ENCODE measurements at places on chromosomes 7 and 10.
A peak's percentile ranks its signal among the peaks of the same experiment; 100 is the strongest.

DNA sequence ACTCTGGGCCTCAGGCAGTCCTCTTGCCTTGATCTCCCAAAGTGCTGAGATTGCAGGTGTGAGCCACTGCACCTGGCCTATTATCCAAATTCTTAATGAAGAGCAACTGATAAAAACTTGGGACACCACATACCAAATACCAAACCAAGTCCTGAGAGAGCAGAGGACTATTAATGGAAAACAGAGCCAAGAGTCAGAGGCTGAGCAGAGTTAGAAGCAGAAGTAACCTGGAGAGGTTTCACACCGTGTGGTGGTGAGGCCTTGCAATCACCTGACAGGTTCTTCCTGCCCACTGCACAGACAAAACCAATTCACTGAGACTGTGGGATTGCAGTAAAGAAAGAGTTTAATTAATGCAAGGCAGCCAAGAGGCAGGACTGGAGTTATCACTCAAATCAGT is 16.0 kb downstream of the SSMEM1 start:
- DNase-seq: no peak

- peak; percentile 55 for DNase-seq
Observed at GRCh38 chr10:3524086-3524960, 260.7 kb downstream of the KLF6 start.

- DNase-seq: no peak
Observed at GRCh38 chr10:114283535-114284234, 44.6 kb downstream of the VWA2 start.

DNA sequence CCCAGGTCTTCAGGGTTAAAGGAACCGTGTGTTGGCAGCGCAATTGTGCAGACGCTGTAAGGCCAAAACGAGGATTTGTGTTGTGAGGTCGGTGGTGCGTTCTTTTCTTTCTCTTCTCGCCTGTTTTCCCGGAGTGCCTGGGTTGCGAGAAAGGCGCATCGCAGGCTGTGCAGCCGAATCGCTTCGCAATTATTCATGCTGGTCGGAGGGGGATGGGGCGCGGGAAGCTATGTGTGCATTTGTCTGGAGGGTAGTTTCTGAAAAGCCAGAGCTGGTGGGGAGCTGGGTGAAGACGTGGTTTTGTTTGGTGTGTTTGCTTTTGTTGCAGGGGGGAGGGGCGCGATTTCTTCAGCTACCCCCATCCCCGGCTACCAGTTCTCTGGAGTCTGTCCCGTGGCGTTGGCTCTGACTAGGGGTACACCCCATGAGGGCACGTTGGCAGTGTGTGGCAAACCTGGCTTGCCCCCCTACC is 2.1 kb downstream of the MXI1 start:
- peak; percentile 84 for DNase-seq

DNA sequence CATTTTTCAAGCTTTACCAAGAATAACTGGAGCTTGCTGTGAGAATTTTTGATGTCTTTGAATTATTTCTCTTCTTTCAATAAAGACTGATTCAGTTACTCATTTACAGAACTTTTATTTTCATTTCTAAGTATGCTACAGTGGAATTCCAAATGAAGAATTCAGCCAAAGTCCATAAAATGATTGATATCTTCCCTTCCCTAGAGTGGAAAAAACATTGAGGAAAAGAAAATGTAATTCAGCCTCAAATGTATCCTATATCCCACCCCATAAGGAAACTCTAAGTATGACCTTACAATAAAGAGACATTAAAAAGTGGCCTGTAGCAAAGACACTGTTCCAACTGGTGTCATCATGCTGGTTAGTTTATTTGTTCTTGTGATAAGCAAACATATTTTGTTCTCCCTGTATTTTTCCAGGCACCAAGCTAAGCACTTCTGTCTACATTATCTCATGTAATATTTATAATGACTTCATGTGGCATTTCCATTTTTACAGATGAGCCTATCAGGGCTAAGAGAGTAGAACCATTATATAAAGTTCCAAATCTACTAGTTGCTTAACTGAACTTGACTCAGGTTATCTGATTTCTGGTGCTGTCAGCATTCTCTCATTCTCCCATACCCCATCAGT is 450.4 kb downstream of the NEBL start:
- DNase-seq: no peak

DNA sequence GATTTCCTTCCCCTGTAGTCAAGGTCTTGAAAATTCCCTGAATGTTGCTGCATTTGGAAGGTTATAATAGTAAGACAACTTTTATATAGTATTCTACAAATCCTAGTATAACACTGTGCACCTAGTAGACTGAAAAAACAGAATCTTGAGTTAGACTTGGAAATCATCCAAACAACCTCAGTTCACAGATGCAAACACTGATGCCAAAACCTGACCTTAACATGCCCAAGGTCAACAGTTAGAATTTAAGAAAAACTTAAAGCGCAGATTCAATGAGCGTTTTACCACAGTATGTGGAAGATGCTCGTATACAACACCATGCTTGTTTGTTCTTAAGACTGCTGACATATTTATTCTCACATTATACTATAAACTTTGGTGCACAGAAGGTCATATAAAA is 3.0 kb downstream of the PIP4K2A start:
- no peak for DNase-seq

Measured in iris pigment epithelial cell (primary cell).